ENCODE measurements at places on chromosomes 6 and 20. TPM values are rescaled to one million over a fixed set of nuclear protein-coding genes. Genes with fewer than 3 reads are reported as not detected.

PDE7B gene
- total RNA-seq = 0.04 TPM

LAMA2 gene
- total RNA-seq = 0.09 TPM

DNA sequence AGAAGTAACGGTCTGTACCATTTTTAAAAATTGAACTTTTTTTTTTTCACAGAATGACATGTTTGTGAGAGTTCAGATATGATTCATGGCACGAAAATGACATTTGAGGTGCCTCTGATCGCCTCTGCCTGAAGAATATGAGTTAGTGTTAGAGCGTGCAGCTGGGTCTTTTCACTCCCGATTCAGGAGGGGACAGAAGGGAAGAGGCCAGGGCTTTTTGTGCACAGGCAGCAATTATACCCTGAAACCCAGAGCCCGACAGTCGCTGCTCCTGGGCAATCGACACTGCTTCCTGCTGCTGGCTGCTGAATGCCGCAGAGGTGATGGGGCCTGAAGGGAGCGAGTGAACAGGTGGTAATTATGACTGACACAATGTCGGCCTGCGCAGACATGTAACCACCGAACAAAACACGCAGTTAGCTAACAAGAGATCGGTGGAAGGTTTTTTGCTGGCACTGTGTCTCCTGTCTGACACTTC lies 652.0 kb upstream of the NOX3 start:
- DNase-seq = no peak

DNA sequence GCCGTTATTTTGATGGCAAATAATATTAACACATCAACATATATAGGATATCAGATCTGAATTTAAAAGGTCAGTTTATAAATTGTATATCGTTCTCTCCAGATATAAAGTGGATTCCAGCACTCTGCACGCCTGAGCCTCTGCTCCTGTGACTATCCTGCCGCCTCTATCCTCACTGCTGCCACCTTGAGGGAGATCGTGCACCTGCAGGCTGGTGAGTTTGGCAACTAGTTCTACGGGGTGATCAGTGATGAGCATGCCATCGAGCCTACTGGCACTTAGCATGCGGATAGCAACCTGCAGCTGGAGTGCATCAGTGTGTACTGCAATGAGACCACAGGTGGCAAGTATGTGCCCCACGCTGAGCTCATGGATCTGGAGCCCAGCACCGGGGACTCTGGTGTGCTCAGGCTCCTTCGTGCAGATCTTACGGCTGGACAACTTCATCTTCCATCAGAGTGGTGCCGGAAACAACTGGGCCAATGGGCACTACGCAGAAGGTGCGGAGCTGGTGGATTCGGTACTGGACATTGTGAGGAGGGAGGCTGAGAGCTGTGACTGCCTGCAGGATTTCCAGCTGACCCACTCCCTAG lies 84.9 kb downstream of the FBXO5 start:
- peak; percentile 41 for DNase-seq

GRCh38 chr6:158638324-158638854 lies 6.2 kb downstream of the DYNLT1 start:
- no peak for DNase-seq

DNA sequence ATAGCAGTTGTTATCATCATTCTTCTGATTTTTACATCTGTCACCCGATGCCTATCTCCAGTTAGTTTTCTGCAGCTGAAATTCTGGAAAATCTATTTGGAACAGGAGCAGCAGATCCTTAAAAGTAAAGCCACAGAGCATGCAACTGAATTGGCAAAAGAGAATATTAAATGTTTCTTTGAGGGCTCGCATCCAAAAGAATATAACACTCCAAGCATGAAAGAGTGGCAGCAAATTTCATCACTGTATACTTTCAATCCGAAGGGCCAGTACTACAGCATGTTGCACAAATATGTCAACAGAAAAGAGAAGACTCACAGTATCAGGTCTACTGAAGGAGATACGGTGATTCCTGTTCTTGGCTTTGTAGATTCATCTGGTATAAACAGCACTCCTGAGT lies 2.1 kb downstream of the CALHM6 start:
- no peak for DNase-seq

GRCh38 chr6:145836170-145836569 lies 21.6 kb upstream of the FBXO30 start:
- DNase-seq = no peak

GRCh38 chr6:130020073-130020906 lies 1.9 kb downstream of the L3MBTL3 start:
- peak; percentile 50 for DNase-seq

- DNase-seq = no peak
These were observed 10.0 kb upstream of the TBX18 start for GRCh38 chr6:84774157-84774984.

- DNase-seq = no peak
These were observed at the start of gene C6orf118 for GRCh38 chr6:165308926-165309731. Gene C6orf118, minus strand, starts transcription at chr6:165309605. Its CDS starts 19 bp downstream, at chr6:165309586.

DNA sequence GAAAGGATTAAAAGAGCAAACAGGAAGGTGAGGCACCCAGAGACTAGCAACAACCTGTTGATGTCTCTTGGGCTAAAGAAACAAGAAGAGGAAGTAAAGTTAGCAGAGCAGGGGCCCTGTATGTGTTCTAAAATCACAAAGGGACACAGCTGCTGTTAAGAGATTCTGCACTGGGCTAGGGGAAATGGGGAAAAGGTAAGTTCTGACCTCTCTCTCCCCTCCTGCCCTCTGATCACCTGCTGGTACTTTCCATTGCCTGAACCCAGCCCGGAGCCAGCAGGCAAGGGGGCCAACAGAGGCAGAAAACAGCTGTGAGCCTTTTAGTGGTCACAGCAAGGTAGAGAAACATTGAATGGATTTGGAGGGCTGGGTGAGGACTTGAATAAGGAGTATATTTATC lies 13.5 kb upstream of the CNR1 start:
- DNase-seq = no peak

DNA sequence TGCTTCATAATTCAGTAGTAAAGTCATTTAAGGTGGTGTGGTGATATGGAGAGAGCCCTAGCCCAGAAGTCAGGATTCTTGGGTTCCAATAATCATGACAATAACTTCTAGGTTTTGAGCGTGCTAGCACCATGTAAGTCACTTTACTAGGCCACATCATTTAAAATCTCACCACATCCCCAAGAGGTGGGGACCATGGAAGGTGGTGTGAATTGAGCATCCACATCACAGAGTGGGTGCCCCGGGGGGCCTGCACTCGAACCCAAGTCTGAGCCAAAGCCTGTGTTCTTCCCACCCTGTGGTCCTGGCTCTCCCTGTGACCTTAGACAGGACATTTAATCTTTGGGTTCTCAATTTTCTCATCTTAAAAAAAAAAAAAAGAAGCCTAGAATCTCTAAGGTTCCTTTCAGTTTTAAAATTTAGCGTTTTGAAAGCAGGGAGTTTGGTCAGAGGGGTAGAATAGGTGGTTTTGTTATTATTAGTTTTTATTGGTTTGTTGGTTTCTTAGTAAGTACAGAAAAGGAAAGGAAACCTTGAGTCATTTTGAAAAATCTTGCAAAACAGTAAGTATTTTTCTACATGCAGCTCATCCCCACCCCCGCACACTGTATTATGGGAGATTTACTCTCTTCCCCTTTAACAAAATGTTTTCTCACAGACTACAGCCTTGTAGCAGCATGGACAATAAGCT lies 26.4 kb downstream of the ARMC2 start:
- peak; percentile 9 for DNase-seq

GRCh38 chr6:108888052-108888451 lies 39.8 kb downstream of the ARMC2 start:
- DNase-seq = no peak

DNA sequence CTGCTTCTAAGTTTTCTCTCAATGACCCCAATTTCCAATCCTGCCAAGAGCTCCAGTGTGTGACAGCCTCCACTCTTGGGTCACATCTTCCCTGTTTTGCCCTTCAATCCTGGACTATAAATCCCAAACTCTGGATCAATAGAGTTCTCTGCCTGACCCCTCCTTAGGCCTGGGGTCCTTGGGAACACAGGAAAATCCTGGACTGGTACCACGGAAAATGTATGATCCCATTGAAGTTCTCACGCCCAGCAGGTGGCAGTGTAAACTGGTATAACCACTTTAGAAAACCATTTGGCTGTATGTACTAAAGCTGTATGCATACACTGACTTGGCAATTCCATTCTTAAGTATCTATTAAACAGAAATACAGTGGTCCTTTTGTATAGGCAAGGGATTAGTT lies 98.0 kb downstream of the SNAP25 start:
- DNase-seq = no peak

GRCh38 chr20:38827770-38828281 lies 22.3 kb downstream of the PPP1R16B start:
- no peak for DNase-seq

- no peak for DNase-seq
These were observed 9.6 kb downstream of the DSTN start for GRCh38 chr20:17579369-17580039.
